ENCODE measurements at places on chromosomes 3 and 15.

- no peak for DNase-seq
These were observed 34.8 kb upstream of the EPHA3 start for GRCh38 chr3:89072642-89073041.

DNA sequence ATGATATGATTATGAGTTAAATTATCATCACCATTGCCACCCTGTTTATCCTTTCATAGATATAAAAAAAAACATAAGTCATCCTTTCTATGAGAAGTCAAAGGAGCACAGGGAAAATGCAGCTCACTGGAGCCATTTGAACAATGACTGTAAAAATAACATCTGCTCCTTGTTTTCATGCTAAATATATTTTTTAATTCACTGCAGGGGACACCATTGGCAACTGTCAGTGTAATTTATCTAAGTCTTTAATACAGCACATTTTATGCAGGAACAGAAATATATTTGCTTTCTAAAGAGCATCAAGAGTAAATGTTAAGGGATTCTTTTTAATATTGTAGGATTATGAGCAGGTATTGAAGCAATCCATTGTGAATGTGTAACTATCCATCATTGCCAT lies 371.3 kb downstream of the ZBBX start:
- no peak for DNase-seq

DNA sequence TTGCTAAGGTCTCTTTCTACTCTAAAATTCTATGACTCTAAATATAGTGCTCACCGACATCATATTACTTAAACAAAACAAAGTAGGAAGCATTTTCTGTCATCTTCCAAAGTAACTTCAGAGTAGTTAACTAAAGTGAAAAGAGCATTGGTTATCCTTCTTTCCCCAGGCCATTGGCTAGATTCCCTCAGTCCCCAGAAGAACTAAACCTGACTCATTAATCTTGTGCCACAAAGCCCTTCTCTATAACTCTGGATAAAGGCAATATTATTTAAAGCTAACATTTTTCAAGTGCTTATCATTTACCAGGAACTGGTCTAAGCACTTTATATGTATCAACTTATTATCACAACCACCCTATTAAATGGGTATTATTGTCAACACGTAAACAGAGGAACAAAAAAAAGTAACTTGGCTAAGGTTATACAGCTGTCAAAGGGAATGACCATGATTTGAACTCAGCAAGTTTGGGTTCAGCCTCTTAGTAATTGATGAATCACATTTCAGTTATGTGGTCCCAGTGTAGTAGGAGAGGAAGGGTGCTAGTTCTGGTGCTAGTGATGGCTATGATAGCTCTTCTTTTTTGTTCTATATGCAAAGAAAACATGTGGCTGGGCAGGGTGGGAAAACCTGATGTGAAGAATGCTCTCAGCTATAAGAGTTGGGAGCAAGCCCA lies 304.9 kb downstream of the FGF12 start:
- no peak for DNase-seq

GRCh38 chr3:339351-339750 lies 142.8 kb downstream of the CHL1 start:
- DNase-seq: no peak

DNA sequence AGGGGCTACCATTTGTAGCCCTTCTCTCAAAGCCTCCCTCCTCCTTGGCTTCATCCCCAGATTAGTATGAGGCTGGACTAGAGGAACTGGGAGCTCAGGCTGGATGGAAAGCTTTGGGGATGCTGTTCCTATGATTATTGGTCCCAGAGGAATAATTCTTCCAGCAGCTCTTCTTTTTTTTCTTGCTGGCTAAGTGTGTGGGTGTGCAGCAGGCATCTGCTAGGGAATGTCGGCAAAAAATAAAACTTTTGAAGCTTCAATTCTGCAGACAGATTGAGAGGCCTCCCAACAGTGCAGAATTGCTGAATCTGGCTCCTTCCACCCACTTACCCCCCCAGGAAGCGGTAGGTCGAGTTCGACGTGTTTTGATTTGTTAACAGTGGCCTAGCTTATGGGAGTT lies 138.5 kb upstream of the ANKRD28 start:
- no peak for DNase-seq

GRCh38 chr3:138923531-138923994 lies 23.4 kb downstream of the FOXL2 start:
- DNase-seq: peak; percentile 81

DNA sequence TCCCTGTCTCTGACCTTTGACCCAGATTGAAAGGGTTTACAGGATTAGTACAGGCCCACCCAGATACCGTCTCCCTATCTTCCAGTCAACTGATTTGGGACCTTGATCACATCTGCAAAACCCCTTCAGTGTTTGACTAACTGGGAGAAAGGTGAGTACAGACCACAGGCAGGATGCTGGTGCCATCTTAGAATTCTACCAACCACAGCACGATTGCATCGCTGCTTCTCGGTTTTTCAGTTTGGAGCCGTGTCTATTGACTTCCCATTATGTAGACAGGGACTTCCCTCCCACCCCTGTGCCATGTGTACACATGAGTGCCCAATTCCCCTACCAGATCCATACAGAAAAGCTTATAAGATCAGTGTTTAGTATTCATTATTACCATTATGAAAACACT lies 6.6 kb upstream of the KLF13 start:
- no peak for DNase-seq

GRCh38 chr15:49844390-49844789 lies 223.5 kb downstream of the DTWD1 start:
- no peak for DNase-seq

- peak; percentile 92 for DNase-seq
These were observed 36.3 kb downstream of the LRTM1 start for GRCh38 chr3:54891540-54891897.

GRCh38 chr15:101258238-101259144 lies 6.6 kb upstream of the CHSY1 start:
- peak; percentile 60 for DNase-seq

GRCh38 chr15:64691896-64692565 lies 83.4 kb downstream of the RBPMS2 start:
- DNase-seq: no peak

GRCh38 chr15:66193066-66193465 lies 60.5 kb downstream of the MEGF11 start:
- DNase-seq: no peak

DNA sequence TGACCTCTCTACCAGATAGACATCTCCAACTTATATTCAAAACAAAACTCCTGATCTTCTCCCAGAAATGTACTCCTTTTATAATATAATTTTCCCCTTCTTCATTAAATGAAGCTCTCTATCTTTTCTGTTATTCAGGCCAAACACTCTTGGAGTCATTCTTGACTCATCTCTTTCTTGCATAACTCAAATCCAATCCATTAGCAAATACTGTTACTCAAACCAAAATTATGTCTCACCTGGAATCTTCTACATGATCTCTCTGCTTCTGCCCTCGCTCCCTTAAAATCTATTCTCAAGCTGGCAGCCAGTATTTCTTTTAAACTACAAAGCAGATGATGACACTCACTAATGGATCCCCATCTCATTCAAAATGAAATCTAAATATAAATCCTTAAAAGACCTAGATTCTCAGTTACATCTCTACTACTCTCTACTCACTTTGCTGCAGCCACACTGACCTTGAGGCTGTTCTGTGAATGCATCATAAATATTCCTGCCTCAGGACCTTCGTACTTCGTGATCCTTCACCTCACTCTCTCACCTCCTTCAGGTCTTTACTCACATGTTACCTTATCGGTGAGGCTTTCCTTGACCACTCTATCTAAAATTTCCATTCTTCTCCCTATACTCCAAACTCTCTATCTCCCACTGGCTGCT lies 160.9 kb downstream of the TBC1D5 start:
- no peak for DNase-seq

GRCh38 chr3:46214751-46215352 lies 6.7 kb upstream of the CCR1 start:
- DNase-seq: no peak

DNA sequence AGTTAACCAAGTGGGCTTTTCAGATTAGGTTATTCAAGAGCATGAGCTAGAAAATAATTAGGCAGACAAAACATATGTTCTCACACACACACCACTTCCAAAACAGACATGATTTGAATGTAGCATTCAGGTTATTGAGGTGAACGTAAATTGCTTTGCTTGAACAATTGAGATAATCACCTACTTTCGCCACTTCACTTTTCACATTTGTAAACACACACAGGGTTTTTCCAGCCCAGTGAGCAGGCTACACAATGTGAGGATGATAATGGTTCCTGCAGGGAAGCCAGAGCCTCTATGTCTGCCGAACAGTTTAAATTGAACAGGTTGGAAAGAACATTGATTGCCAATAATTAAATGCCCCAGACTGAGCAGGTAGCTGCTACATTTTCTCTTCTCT lies 560.8 kb downstream of the OCA2 start:
- no peak for DNase-seq

DNA sequence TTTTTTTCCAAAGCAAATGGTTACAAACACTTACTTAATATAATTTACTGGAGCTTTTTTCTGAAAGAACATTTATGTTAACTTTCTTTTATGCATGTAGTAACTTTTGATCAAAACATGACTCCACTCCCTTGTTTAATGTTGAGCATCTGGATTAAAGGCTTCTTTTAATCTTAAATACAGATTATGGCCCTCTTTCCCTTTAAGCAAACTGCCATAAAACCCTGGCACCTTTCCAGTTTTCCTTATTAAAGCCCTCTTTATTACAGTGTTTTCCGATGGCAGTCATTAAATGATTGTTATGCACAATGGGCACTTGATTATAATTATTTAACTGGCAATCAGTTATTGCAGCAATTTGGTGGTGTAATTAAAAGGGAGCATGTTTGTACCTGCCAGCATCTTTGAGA lies 167.0 kb downstream of the VGLL4 start:
- DNase-seq: no peak

DNA sequence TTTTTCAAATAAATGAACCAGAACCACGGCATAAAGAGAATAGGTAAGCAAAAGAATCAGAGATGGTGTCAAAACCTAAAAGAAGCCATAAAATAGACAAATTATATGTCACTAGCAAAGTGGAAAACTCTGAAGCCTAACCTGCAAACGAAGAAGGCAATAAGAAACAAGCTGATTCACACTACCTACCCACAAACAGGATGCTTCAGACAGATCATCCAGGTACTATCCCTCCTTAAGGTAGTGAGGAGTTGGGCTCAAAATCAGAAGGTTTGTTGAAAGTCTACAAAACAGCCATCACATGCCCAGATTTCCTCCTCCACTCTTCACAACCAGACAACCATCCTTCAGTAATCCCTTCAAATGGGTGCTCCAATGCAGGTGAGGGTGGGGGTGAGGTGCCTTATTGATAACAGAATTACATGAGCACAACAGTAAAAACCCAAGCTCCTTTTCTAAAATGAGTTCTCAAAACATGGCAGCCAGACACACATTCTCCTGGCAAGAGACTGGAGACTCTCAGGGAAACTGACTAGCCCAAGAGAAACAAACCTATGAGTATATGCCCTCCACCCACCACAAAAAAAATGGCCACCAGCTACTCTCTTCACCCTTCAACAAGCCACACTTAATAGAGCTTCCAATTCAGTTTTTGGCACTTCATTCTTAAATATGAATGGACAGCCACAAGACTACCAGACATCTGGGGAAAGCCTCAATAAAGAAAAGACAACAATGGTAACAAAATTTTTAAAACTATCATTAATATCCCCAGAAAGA lies 6.4 kb downstream of the KPNA1 start:
- DNase-seq: no peak

DNA sequence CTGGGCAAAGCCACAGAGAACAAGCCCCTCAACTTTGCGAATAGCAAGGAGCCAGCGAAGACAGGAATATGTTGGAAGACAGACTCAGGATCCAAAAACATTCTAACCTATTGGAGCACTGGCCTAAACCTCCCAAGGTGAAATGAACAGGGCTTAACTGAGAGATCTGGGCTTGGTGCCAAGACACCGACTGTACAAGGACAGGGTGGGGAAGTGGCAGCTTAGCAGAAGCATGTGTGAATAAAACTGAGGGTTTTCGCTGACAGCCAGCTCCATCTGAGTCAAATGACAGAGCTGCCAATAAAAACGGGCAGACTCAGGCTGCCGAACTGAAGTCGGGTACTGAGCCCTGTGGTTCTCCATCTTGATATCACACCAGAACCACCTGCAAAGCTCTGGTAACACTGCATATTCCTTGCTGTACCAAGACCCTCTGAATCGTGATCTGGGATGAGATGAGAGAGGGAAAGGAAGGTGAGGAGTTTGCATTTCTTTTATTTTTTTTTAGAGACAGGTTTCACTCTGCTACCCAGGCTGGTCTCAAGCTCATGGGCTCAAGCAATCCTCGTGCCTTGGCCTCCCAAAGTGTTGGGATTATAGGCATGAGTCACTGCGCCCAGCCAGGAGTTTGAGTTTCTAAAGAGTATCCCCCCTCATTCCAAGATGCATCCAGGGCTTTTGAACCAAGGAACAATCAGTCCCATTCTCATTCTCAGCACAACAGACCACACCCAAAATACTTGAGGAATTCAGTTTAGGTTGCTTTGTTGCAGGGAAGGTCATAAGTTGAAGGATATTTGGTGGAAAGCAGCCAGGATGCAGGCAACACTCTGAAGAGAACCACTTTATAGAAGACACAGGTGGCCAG lies 6.0 kb upstream of the PLCB2 start:
- peak; percentile 62 for DNase-seq

DNA sequence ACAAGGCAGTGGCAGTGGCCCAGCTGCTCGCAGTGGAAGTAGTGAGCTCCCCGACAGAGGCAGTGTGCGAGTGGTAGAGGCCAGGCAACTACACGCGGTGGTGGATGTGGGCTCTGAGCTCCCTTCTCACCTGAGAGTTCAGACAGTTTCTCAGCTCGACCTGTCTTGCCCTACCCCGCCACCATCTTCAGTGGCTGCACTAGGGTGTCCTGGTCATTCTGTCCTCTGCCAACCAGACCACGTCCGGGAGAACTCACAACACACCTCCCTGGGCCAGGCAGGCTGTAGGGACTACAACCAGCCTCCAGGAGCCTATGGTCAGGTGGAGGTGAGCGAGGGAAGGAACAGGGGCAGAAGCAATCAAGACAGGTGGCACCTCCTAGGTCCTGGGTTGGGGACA lies 106.3 kb upstream of the SMAD3 start:
- DNase-seq: no peak

GRCh38 chr15:80500021-80500420 lies 95.8 kb downstream of the ARNT2 start:
- no peak for DNase-seq

GRCh38 chr15:31151301-31152233 lies 50.0 kb upstream of the TRPM1 start:
- no peak for DNase-seq

DNA sequence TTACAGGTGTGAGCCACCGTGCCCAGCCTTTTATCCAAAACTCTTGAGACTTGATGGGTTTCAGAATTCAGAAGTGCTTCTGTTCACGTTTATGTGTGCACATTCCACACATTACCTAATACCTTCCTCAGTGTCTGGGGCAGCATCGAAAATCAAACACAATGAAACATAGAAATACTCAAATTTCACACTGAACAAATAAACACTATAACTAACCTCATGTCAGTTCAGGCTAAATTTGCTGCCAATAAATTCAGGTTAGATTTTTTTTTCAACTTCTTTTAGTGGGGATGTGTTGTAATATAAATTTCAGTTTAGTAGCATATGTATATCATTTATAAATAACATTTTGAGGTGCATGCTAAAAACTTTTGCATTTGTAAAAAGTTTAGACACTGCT lies 2.8 kb downstream of the EIF2AK4 start:
- DNase-seq: no peak
